Fibroblast of the aortic adventitia (primary cell): ENCODE measurements at places on chromosomes 4 and X. TPM values are rescaled to one million over a fixed set of nuclear protein-coding genes. Genes with fewer than 3 reads are reported as not detected.

WNK3 gene
- total RNA-seq, result 0.27 and 10.5 TPM in 2 replicates

LRIT3 gene
- total RNA-seq, result under 0.01 TPM in 1 of 2 replicates, not detected in the other

DNA sequence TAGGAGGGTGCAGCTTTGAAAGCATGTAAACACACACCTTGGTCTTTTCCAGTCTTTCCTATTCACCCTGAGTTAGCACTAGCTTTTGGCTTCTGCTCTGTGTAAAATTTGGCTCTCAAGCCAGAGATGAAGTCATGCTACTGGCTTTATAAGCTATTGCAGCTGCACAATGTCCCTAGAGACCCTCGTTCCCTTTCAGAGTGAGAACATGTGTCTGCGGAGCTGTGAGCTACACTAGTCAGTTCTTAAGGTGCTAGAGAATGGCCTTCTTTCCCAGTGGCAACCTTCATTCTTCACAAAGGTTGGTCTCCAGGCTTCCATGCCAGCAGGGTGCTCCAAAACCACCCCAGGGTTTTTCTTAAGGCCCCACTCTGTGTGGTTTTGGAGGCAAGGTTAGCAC, 199.1 kb downstream of the SPATA18 start:
- DNase-seq, result peak; percentile 42

DNA sequence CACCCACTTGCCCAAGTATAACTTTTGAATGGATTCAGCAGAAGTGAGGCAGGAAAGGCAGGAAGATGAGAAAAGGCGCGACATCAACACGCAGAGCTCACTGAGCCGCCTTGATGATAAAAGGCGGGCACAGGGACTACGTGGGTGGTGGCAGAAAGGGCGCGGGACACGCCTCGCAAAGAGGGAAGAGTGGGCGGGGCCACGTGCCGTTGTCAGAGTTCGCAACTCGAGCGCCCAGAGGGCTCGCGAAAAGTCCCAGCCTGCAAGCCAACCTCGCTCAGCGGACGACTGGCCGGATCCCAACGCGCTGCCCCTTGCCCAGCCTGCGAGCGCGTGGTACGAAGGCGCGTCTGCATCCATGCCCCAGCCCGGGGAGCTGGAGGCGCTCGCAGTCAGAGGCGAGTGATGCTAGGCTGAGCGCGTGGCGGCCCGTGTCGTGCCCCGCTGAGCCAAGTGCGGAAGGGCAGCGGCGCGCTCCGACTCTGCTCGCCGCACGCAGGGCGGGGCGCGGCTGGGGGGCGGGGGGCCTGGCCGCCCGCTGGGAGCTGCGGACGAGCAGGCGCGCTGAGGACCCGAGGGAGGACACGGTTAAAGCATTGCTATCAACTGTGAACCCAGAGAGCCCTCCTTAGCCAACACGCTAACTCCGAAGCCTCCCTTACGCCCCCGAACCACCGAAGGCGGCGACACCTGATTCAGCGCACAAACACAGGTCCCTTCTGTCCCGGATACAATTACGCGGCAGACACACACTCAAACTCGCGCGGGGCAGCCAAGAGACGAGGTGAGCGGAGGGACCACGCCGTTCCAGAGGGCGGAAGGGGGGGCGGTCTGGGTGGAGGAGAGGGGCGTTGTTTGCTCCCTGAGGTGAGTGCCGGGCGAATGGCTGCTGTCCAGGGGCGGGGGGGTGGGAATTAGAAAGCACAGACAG, at the start of gene UGT8:
Gene UGT8 (plus strand): TSS at position 617 of the 931 bp plus-strand sequence. CDS start 24,074 bp downstream, outside the sequence.
- peak; percentile 1 for DNase-seq

- DNase-seq, result no peak
Observed at GRCh38 chrX:38672646-38673045, 111.3 kb downstream of the TSPAN7 start.

- no peak for DNase-seq
Observed at GRCh38 chr4:41512136-41512535, 25.8 kb upstream of the LIMCH1 start.

- DNase-seq, result peak; percentile 33
Observed at GRCh38 chrX:111352424-111352823, 59.6 kb downstream of the DCX start.

DNA sequence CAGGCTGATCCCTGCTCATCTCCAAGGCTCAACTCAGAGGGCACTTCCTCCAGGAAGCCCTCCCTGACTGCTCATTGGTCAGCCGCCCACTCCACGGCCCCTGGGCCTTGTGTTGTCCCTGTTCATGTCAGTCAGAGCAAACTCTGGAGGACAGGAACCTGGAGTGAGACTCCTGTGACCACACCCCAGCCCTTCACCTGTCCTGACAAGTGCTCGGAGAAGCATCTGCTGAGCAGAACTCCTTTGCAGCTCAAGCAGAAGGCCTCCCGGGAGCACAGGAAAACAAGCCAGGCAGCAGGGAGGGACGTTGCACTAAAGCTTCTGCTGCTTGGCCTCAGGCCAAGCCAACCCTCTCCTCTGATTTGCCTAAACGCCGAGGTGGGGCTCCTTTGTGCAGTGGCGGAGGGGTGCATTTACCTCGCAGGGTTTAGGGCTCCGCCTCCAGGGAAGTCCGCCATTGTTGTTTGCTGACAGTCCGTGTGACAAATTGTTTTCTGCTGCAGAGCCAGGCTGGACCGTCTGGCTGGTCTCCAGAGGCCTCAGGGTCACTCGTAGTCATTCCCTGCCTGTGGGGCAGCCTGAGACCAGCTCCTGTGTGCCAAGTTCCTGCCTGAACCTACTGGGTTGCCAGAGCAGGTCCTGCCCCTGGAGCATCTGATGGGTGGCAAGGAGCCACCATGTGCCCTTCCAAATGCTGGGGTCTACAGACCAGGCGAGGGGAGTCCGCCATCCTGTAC, 61.8 kb downstream of the C4orf50 start:
- DNase-seq, result no peak

GRCh38 chrX:155334486-155335336, at the start of gene CLIC2:
Gene CLIC2, minus strand, starts transcription at chrX:155334614. Its CDS starts 187 bp downstream, at chrX:155334427.
- peak; percentile 93 for DNase-seq
